ENCODE measurements at places on chromosomes 2 and 18.

- no peak for DNase-seq
These were observed 341.5 kb upstream of the ETAA1 start for GRCh38 chr2:67055387-67056304.

DNA sequence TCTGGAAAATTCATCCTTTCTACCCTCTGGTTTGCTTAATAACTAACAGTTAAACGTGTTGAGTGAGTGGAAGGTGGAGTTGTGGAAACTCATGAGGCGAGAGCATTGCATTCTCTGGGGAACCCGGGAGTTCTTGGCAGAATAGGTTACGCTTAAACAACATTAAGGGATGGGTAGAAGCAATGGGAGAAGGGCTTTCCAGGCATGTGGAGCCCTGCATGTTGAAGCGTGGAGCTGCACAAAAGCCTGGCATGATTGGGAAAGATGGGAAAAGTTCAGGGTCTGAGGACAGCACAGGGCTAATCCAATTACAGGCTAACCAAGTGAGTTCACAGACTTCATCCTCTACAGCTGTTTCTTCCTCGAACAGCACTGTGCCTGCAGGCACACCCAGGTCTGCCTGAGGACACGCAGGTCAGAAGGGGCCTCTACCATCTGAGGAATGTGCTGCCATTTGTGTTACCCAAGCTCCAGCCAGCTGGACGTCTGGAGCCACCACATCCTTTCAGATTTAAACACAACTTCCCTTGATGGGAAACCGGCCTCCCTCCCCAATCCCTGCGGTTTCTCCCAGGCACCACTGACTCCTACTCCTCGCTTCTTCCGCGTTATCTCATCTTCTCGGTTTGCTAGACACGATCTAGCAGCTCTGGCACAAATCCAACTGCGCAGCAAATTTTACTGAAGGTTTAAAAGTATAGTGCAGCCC is 164.2 kb downstream of the ANTXR1 start:
- DNase-seq = peak; percentile 75

DNA sequence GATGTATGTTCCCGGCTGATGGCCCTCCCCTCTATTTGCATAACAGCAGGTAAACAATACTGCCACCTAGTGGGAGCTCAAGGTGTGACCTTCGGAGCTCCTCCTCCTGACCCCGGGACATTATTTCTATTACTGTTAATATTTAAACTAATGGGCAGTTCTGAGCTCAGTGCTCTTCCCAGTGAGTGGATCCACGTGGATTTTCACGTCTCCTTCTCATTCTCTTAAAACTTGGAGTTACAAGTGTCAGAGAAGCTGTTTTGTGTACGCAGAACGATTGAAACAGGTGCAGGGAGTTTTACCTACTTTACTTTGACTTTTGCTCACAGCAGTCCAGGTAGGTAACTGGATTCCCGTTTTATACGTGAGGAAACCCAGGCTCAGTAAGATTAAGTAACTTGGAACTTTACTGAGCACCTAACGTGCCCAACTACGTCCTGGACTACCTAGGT is 127.3 kb downstream of the PRKCE start:
- no peak for DNase-seq

DNA sequence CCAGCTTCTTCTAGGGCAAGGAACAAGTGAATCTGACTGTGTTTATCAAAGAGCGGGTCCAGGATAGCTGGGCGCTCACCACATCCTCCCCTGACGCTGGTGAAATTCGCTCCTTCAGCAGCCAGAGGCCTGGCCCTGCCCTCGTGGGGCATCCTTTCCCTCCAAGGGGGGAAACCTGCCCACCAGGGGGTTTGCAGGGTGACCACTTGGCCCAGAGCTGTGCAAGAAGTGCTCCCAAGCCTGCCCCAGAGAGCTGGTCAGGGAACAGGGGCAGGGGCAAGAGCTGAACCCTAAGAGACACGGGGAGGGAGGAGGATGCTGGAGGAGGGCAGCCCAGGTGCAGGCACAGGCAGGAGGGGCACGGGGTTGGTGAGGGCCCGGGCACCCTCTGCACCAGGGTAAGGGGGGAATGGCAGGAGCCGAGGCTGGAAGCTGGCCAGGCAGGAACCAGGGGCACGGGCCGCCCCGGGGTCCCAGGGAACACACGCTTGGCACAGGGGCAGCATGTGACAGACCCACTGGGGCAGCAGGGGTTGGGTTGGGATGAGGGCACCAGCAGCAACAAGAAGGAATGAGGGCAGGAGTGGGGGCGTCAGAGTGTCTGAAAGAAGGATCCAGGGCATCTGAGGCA is 2.8 kb upstream of the GPR55 start:
- DNase-seq = no peak

- no peak for DNase-seq
These were observed 38.4 kb upstream of the GMCL1 start for GRCh38 chr2:69791045-69791444.

DNA sequence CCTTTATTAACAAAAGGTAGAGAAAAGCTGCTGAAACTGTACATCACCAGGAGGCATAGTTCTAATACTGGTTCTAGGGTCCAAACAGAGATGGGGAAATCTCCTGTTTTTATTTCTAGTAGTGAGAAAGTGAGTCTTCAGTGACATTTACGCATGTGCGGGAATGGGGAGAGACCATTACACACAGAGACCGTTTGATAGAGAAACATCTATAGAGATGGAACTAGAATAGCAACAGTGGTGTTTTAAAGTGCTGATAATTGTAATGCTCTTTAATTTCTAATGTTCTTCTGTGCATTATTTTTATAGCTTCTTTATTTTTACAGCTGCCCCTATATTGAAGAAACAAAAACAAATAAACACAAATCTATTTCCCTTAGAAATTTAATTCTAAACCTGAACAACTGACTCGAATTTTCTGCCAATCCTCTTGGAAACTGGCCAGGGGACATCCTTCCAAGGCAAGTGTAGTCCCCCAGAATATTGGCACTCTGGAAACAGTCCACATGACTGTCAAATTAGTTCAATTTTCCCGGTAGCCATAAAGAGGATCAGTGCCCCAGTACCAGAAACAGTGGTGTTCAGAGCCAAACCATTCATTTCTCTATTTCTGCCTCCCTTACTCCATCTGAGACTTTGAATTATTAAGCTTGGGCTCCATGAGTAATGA is 260.9 kb downstream of the ICOS start:
- no peak for DNase-seq

DNA sequence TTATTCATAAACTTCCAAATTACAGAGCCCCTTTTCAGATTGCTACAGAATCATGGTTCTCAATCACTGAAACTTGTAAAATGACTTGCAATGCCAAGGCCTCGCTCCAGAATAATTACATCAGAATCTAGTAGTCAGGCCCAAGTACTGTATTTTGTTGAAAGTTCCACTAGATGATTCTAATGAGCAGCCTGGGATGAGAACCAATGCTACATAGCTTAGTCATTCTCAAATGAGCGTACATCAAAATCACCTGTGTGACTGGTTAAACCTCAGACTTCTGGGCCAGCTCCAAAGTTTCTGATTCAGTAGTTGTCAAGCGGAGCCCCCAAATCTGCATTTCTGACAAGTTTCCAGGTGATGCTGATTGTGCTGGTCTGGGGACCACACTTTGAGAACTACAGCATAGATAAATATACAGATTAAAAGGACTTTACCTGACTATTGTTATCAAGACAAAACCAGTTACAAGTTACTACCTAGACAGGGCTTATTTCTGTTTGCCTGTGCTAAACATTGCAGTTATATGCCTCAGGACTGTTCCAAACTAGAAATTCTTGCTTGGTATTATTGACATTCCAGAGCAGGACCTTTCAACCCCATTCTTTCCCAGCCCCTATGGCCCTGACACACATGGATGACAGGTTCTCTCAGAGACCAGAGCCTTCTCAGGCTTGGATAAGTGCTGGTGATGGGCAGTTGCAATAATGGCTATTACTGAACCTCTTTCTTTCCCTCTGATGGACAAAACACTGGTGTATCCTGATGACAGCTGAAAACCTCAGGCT is 83.1 kb downstream of the UPP2 start:
- DNase-seq = no peak

GRCh38 chr2:197993830-197994229 is 189.4 kb downstream of the PLCL1 start:
- DNase-seq = no peak

- no peak for DNase-seq
These were observed 2.7 kb downstream of the ENOSF1 start for GRCh38 chr18:709771-710170.

GRCh38 chr2:204545861-204546735 is 823 bp downstream of the PARD3B start:
- peak; percentile 87 for DNase-seq

GRCh38 chr2:200300065-200300464 is 6.4 kb upstream of the SPATS2L start:
- DNase-seq = no peak

DNA sequence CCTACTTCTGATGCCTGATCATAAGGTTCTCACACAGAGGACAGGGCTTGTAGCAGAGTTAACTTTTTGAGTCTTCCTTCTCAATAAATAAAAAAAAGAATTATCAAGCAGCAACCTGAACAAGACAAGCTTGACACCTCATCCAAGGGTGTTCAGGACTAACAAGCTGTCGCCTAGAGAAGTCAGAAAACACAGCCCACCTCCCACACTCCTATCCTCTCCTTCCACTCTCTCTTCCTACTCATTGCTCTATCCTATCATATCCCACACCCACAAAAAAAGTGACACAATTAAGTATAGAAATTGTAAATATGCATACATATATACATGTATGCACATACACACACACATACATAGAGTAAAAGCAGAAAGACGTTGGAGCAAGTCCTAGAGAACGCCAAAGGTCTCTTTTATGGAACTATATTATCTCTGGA is 5.4 kb downstream of the NBAS start:
- no peak for DNase-seq

GRCh38 chr18:77749089-77749488 is 499.4 kb downstream of the GALR1 start:
- no peak for DNase-seq

- DNase-seq = no peak
These were observed 5.1 kb downstream of the PTPN4 start for GRCh38 chr2:119764832-119765231.

DNA sequence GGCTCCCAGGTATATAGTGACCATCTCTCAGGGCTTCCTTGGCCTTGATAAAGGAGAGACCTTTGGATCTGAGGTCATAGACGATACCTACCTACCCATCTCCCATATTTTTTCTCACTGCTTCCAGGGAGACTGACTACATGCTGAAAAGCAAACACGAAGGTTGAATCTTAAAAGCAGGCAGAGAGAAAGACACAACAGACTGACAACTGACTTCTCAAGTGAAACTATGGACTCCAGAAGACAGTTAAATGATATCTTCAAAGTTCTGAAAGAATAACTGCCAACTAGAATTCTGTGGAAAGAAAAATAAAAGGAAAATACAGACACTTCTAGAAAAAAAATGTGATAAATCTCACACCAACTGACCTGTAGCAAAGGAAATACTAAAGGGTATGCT is 76.5 kb upstream of the HAAO start:
- no peak for DNase-seq

- DNase-seq = peak; percentile 88
These were observed 67.7 kb upstream of the L3MBTL4 start for GRCh38 chr18:6482198-6482977.

- DNase-seq = no peak
These were observed 101.1 kb downstream of the BCL2 start for GRCh38 chr18:63218472-63218871.

DNA sequence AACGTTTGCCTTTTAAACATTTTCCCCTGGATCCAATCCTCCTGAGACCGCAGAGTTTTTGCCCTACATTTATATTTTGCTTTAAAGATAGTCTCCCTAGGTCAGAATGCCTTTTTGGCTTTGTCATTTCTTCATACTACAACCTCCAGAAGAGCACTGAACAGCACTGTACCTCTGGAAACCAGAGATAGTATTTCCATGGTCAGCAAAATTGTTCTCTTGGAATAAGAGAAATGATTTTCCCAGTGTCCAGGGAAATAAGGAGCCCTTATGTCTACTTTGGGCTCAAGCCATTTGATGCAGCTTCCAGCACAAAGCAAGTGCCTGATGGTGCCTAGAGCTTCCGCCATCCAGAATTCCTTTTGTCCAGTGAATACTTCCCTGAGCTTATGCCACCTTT is 75.5 kb upstream of the SP5 start:
- no peak for DNase-seq

GRCh38 chr18:293536-293935 is 25.7 kb upstream of the THOC1 start:
- DNase-seq = no peak

- no peak for DNase-seq
These were observed 427.5 kb downstream of the PARD3B start for GRCh38 chr2:204972606-204973336.

DNA sequence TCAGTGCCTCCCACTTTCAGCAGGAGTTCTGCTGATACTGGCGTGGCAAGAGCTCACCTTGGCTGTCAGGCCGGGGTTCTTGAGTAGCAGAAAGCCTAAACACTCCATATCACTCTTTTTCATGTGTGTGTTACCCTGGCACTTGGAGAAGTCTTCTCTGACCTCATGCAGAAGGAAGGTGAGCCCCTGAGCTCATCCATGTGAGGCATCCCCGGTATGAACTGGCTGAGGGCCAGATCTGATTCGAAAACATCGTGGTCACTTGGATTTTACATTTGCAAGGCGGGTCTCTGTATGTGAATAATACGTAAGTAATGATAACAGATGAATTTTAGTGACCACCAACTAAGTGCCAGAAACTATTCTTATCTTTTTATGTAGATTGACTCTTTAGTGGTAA is 93.6 kb downstream of the RAPGEF4 start:
- no peak for DNase-seq

DNA sequence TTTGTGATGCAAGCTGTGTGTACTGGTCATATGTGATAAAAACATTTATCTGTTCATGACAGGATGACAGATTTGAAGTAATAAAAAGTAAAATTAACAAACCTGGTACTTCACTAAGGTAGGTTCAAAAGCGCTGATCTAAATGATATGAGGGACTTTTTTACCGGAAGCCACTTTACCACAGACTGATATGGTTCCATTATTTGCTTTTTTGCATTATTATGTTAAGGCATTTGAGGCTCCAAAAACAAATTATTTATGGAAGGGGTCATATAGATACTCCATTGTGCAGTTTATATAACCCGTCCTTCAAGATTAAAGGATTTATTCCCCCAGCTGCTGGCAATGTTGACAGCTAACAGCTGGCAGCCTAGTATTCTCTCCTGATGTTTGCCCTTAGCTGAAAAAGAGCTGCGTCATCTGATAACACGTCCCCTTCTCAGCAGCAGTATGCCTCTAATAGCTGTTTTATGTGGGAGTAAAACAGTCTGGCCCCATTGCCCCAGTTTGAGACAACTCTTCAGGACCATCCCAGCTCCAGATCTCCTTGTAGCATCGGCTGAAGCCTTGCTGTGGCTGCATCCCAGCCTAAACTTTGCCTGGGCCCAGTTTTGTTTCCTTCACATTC is 84.8 kb upstream of the XIRP2 start:
- no peak for DNase-seq

DNA sequence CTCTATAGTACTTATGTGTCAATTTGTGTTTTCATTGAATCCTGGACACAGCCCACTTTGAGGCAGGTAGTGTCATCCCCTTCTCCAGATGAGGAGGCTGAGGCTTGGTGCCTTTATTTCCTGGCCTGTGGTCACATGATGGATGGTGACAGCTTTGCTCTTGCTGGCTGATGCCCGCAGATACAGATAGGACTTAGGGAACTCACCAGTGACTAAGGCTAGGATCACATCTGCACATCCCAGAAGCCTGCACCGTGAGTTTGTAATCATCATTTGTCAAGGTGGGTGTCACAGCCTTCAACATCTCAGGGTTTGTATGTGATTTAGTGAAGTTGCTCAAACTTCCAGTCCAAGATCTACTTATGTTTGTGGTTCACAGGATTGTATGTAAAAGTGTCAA is 295.1 kb upstream of the RAB12 start:
- no peak for DNase-seq

GRCh38 chr18:48813321-48813720 is 137.4 kb downstream of the SMAD7 start:
- no peak for DNase-seq

Measured in upper lobe of left lung (tissue), 6 donors.